NCI-H510A treated with DMSO at 0.1 percent for 48 hours (cell line): ENCODE measurements at places on chromosomes 5 and 9.

DNA sequence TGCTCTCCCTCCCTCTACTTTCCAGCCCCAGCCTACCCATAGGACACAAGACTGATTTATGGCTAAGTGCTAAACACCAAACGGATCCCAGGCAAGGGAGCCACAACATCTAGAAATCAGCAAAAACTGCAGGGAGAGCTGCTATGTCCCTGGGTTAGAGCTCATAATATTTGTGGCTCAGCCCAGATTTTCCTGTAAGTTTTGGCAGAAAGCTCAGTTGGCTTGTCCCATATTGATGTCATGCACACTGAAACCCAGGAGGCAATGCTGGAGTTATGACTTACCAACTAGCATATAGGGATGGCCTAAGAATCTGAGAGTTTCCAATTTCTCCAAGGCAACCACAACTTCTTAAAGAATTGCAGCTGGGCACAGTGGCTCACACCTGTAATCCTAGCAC is 44.7 kb upstream of the MYOT start:
- no peak for DNase-seq

GRCh38 chr5:119945691-119946090 is 316.3 kb downstream of the FAM170A start:
- no peak for DNase-seq

DNA sequence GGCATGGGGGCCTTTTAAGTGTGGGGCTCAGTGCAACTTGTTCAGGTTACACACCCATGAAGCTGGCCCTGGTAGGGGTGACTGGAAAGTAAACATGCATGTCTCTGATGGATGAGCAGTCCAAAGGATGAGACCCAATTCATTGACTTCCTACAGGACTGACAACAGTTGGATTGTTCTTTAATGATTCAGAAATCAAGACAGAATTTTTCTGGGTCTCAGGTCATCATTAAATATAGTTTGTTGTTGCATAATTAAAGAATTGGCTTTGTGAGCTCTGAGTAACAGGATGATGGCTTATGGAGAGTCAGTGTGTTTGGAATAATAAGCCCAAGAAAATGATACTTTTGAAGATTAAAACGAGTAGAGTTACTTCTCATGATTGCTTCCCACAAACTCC is 604.2 kb upstream of the CLINT1 start:
- no peak for DNase-seq

GRCh38 chr5:6557807-6558575 is 74.9 kb downstream of the NSUN2 start:
- no peak for DNase-seq

DNA sequence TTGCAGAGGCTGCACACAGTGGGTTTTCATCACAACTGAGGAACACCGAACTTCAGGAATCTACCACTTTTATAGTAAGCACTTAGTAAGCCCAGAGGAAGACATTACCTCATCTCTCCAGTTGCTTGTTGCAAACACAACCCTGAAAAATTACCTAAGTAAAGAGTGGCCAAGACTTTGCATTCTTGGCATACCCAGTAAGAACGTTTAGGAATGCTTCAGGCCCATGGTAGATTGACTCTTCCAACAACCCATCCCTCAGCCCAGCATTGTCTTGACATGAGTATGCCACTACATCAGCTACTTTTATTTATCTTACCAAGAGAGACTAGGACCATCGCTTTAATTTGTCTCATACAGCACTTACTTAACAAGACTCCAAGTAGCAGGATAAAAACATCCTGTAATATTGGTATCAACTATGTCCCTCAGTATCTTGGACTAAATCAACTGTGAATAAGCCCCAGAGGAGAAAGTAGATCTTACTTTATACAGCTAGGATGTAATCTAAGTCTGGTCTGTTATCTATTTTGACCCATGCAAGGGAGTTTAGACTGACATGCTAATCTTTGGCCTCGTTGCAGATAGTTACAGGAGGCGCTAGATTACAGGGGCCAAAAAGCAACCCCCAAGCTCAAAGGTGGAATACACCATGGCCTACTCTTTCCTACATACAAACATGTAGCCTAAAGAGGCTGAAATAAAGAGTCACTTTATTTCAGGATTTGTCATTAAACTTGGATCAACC is 114.9 kb downstream of the INVS start:
- no peak for DNase-seq

DNA sequence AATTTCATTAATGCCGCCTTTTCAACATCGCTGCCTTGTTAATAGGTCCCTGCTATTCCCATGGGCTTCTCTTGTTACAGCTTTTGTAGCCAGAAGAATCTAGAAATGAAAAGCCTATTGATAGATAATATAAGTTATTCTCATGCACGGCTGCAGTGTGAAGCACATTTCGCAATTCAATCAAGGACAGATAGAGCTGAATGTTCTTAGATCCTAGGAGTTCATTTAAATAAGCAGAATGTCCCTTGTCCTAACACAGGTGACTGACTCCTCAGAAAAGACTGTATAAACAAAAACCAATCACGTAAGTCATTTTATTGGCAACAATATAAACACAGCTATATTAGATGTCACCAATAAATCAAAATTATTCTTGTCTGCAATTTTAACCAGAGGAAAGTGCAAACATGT is 9.4 kb downstream of the GLIS3 start:
- DNase-seq: no peak

GRCh38 chr5:158209219-158209908 is 350.4 kb upstream of the CLINT1 start:
- no peak for DNase-seq

DNA sequence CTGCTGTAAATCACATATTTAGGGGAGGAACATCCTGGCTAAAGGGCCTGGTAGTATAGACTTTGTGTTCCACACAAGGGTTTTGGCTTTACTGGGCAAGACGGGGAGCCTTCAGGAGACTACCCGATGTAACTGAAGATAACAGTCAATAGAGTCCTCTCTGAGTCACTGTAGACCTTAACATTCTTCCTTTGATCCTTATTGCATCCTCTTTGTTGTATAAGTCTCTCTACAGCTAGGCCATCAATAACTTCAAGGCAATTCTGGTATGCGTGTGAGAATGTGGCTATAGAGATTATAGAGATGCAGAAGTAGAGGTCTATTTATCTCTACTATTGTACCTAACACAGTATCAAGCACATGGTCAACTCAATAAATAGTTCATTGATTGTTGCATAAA is 67.3 kb upstream of the STK32A start:
- no peak for DNase-seq

- DNase-seq: no peak
These were observed 204.8 kb downstream of the DCP2 start for GRCh38 chr5:113181409-113181808.

DNA sequence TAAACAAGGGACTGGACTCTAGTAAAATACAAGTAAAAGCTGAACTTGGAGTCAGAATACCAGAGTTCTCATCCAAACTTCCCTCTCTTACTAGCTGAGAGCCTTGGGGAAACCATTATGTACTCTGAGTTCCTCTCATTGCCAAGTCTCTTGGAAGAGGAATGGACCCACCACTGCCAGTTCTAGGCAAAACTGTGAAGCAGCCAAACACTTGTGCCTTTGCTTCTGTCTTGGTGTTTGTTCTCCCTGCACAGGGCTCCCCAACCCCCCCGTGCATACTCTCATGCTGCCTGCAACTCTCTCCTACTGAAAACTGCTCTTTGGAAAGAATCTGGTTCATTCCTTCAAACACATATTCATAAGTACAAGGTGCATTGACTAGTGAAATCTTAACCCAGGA is 102.6 kb downstream of the PDZD2 start:
- no peak for DNase-seq

DNA sequence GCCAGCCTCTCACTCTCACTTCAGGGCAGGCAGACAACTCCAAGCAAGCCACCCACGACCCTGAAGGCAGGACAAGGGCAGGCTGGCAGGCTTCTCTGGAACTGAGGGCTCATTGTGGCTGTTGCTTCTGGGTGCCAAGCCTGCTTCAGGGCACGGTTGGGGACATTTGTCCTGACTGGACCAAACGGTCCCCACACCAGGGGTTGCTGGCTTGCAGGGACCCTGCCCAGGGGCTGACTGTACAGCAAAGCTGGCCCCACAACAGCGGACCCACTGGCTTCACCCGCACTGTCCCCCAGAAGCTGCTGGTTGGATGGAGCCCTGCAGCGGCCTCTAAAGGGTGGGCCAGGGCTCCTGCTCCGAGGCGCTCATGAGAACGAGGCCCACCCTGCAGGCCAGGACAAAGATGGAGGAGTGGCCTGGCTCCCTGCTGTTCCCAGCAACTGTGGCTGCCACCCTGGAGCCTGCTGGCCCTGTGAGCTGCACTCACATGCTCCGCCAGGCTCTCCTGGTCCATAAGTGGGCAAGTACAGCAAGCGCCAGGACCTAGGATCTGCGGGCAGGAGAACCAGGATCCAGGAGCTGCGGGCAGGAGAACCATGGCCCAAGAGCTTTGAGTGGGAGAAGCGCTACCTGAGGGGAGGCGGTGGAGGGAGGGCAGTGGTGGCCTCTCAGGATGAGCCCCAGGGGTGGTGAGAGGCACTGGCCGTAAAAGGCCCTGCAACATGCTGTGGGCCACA is 34.4 kb upstream of the NSMF start:
- no peak for DNase-seq

GRCh38 chr9:2120926-2121689 is 106.0 kb downstream of the SMARCA2 start:
- no peak for DNase-seq

GRCh38 chr9:24817756-24818155 is 272.1 kb upstream of the IZUMO3 start:
- DNase-seq: no peak

GRCh38 chr5:122296871-122297270 is 15.2 kb upstream of the SNCAIP start:
- DNase-seq: no peak

DNA sequence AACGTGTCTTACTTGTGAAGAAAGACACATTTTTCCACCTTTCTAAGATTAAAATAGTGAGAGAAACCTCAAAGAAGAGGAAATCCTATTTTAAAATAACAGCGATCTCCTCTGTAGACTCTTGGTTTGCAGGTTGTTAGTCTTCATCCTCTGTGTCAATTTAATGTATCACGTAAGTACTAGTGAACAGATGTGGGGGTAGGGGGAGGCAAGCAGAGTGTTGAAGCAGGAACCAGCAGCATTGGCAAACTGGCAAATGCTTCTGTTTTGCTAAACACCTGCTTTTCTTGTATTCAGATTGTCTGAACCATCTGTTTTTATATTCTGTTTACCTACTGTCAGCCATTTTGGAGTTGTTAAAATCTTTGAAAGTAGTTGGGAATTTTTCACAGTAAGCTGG is 159.3 kb upstream of the TLX3 start:
- DNase-seq: no peak

DNA sequence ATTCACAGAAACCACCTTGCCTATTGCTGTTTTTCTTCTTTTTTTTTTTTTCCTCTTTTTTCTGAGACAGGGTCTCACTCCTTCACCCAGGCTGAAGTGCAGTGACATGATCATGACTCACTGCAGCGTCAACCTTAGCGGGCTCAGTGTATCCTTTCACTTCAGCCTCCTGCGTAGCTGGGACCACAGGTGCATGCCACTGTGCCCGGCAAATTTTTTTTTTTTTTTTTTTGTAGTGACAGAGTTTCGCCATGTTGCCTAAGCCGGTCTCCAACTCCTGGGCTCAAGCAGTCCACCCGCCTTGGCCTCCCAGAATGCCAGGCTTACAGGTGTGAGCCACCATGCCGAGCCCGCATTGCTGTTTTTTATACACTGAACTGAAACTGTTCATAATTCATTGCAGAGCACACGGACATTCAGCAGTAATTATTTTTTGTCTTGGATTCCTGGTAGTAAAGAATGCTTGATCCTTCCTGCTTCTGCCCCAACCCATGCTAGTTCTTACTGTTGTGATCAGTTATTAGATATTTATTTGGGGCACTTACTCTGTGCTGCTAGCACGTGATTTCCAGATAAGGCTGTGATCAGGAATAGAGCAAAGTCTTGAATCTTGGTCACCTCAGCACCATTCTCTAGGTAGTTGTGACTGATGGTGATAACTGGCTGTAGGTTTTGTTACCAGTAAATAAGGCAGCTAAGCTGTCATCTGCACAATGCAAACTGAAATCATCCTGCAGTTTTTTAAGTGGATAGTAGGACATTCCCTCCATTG is 14.0 kb downstream of the MAP3K1 start:
- DNase-seq: no peak

- no peak for DNase-seq
These were observed 12.8 kb upstream of the FBXL7 start for GRCh38 chr5:15487228-15487627.
